CD4-positive, alpha-beta T cell treated with Interleukin-1 beta for 1 hour (primary cell): ENCODE measurements at places on chromosomes 12 and 14.

- DNase-seq: no peak
Measured at GRCh38 chr12:124369055-124369826, 74.3 kb downstream of the RFLNA start.

DNA sequence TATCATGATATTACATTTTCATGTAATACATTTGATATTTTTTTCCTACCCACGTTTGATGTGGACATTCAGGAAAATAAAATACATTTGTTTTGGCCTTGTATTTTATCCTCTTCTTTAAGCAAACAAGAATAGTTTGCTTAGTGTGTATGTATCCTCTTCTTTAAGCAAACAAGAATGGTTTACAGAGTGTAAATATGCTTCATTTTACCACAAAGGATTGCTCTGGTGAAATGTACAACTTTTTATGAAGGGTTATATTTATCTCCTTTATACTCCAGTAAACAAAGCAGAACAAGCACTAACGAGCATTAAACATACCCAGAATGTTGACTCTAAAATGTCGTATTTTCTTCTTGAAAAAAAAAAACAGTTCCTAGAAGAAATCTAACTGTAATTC lies 244.7 kb downstream of the KCNH5 start:
- DNase-seq: no peak

DNA sequence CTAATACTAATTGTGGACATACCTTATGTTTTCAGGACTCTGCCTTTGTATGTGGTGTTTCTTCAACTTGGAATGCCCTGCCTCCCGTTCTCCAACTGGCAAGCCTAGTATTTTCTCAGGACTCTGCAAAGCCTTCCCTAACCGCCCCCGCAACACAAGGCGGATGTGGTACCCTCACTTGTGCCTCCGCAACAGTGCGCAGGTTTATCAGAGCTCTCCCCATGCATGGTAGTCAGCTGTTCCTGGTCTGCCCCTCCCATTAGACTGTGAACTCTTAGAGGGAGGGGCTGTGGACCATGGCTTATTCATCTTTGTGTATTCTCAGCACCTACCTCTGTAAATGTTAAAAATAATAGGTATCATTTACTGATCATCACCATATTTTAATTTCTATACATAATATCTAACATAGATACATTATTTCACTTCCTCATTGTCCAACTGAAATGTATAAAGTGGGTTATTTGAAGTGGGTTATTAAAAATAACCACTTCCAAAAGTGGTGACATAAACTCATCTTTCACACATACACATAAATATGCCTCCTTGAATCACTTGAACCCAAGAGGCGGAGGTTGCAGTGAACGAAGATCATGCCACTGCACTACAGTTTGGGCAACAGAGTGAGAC lies 9.0 kb downstream of the LPAR5 start:
- DNase-seq: no peak

DNA sequence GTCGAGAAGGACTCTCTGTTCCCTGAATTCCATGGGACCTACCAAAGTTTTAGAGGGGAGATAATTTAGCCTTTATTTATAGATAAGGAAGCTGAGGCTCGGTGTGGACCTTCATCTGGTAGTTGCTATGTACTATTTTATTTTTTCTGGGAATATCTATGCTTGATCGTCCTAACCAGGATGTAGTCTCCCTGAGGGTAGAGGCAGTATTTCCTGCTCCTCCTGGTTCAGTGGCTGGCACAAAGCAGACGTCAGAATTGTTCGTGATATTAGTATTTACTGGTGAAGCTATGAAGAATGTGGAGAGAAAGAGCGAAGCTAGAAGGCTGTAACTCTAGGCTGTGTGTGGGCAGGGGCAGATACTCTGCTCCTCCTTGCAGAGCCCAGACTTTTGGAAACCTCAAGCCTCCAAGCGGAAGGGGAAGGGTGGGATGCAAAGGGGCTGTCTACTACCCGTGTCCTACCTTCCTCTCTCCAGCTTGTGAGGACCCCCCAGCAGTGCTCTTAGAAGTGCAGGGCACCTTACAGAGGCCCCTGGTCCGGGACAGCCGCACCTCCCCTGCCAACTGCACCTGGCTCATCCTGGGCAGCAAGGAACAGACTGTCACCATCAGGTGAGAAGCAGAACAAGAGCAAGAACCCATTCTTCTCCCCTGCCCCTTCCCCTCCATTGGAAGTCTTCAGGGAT lies 1.4 kb downstream of the LRP10 start:
- DNase-seq: no peak

- no peak for DNase-seq
Measured at GRCh38 chr14:37586797-37587130, 8.3 kb downstream of the FOXA1 start.
